ENCODE measurements at places on chromosomes 12 and 14.

DNA sequence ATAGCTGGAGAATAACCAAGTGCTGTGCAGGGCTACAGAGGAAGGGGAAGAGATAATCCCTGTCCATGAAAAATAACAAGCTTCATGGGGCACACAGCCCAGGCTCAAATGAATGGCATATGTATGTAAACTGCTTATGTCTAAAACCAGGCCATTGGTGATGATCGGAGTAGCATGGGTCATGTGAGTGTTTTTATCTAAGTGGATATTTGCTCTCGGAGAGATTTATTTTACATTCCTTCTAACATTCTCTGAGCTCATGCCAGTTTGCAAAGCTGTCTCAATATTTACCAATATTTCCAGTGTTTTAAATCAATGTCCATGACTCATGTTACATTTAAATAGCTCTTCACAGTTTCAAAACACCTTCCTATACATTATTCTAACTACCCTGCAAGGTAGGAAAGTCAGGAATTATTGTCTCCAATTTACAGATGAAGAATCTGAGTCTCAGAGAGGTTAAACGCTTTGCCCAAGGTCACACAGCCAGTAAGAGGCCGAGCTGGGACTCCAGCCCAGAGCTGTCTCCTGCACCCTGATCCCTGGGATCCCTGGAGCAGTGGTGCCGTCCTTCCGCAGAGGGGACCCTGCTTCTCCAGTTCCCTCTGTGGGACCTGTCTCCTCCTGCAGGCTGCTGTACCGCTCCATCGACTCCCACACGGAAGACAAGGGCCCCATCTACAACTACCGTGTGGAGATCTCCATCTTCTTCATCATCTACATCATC is 186.7 kb upstream of the FKBP4 start:
- no peak for DNase-seq

GRCh38 chr14:51394804-51395203 is 154.8 kb downstream of the TMX1 start:
- DNase-seq: no peak

- DNase-seq: peak; percentile 83
These were observed 7.9 kb downstream of the OTOGL start for GRCh38 chr12:80107221-80107620.

- no peak for DNase-seq
These were observed 762 bp downstream of the RABGGTA start for GRCh38 chr14:24270537-24271133.

DNA sequence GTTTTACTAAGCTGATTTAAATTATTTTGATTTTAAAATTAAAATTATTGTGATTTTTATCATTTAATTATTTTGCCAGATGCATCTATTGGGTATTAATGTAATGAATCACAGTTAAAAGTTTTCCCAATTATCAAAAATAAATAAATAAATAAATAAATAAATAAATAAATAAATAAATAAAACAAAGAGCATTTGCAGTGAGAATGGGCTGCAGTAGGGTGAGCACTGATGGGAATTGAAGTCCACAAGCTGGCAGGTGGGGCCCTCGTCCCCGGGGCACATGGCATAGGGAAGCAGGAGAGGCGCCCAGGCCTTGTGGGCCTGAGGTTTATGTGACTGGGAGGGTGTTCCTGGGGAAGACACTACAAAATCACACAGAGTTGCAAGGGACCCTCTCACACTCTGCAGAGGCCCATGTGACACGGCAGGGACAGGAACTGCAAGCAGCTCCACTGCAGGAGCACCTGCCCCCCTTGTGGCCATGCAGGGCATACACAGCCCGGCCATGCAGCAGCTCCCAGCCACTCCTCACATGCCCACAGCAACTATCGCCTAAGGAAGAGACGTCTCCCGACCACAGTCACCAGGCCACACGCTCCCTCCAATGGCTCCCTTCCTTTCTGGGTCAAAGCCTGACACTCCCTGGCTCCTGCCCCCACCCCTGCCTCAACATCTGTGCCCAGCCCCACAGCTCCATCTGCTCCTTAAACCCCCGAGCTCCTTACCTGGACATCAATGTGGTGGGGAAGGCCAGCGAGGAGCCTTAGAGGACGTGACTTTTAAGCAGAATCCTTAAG is 256.3 kb upstream of the SFSWAP start:
- DNase-seq: peak; percentile 22

- peak; percentile 44 for DNase-seq
These were observed 48.4 kb upstream of the FOS start for GRCh38 chr14:75230140-75230792.

GRCh38 chr12:10101042-10101579 is 2.3 kb upstream of the CLEC1A start:
- DNase-seq: peak; percentile 61

- no peak for DNase-seq
These were observed 5.9 kb downstream of the SEC23A start for GRCh38 chr14:39097159-39097558.

DNA sequence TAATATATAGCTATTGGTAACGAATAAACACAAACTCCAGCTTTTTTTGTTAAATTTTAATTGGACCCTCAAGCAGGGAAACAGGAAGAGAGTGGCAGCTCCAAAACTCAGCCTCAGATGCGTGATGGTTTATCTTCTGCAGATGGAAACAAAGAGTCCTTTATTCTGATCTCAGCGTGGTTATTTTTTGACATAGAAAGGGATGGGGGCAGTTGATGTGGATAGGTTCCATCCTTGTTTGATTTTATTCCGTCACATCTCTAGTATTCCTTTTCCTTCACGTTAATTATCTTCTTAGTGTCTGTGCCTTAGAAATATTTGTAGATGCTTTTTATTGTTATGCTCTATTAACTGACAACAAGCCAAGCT is 447.6 kb upstream of the SEL1L start:
- DNase-seq: no peak

GRCh38 chr12:108605000-108605689 is 7.3 kb upstream of the TMEM119 start:
- no peak for DNase-seq

DNA sequence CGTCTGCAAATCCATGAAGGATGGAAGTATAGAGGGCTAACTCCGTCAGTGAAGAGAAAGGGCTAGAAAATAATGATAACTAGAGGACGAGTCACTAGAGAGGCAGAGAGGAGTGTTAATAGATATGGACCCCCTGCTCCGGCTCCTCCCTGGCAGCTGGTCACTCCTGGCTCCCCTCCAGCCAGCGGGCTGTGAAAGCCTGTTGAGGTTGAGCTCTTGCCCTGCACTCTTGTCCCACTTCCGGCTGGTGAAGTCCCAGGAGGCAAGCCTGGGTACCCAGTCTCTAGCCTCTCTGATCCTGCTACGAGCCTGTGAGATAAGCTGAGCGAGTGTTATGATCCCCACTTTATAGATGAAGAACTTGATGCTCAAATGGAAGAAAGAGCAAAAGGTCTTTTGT is 90.3 kb downstream of the RFX4 start:
- DNase-seq: no peak

DNA sequence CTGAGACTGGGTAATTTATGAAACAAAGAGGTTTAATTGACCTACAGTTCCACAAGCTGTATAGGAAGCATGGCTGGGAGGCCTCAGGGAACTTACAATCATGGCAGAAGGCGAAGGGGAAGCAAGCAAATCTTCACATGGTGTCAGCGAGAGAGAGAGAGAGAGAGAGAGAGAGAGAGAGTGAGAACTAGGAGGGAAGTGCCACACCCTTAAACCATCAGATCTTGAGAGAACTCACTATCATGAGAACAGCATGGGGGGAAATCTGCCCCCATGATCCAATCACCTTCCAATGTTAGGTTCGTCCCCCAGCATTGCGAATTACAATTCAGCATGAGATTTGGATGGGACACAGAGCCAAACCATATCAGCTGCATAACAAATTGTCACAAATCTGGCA is 96.7 kb downstream of the CHST11 start:
- no peak for DNase-seq

GRCh38 chr14:77914073-77914721 is 114.3 kb downstream of the ADCK1 start:
- no peak for DNase-seq

DNA sequence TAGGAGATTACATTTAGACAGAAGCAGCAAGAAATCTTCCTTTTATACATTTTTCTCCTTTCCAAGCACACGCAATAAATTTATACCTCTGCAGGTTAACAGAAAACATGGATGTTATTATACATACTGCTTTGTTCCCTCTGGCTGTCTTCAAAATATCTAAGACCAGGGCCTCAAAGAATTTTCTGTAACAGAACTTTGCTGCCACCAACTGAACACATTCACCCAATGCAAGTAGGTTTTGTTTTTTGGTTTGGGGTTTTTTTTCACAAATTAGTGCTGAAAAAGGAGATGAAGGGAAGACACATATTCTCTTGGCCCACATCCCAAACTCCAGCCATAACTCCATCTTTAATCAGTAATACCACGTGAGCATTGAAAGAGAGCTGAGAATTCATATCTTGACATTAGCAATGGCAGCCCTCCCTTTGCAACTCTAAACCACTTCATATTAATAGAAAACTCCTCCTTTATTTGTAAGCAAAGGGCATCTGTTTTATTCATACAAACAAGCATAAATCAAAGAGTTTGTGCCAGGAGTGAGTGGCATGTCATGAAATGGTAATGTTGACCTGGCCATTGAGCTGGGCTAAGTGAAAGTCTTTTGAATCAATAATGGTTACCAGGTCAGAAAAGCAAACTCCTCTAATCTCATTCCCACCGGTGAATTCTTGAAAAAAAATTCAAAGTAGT is 150.8 kb upstream of the FSCB start:
- peak; percentile 3 for DNase-seq

- DNase-seq: peak; percentile 6
These were observed 1.3 kb upstream of the ZDHHC17 start for GRCh38 chr12:76762601-76762980.

DNA sequence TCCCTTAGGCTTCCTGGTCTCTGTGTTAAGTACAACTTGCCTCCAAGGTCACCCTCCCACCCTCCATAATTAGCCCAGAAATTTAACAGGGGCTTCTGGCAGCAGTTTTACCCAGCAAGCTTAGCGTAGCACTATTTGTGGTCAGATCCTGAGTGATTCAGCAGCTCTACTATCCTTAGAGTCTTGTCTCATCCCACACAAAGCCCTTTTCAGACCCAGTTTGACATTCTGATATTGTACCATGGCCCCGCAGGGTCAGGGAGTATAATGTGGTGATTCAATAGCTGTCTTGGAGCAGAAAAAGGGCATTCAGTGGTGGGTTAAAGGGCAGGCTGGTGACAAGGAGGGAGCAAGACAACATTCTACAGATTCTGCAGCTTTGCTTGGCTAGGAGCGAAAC is 153.8 kb upstream of the DDHD1 start:
- DNase-seq: peak; percentile 35

GRCh38 chr14:55901291-55901690 is 216.9 kb upstream of the PELI2 start:
- peak; percentile 29 for DNase-seq

- peak; percentile 38 for DNase-seq
These were observed 111.3 kb upstream of the FKBP4 start for GRCh38 chr12:2683283-2684025.

DNA sequence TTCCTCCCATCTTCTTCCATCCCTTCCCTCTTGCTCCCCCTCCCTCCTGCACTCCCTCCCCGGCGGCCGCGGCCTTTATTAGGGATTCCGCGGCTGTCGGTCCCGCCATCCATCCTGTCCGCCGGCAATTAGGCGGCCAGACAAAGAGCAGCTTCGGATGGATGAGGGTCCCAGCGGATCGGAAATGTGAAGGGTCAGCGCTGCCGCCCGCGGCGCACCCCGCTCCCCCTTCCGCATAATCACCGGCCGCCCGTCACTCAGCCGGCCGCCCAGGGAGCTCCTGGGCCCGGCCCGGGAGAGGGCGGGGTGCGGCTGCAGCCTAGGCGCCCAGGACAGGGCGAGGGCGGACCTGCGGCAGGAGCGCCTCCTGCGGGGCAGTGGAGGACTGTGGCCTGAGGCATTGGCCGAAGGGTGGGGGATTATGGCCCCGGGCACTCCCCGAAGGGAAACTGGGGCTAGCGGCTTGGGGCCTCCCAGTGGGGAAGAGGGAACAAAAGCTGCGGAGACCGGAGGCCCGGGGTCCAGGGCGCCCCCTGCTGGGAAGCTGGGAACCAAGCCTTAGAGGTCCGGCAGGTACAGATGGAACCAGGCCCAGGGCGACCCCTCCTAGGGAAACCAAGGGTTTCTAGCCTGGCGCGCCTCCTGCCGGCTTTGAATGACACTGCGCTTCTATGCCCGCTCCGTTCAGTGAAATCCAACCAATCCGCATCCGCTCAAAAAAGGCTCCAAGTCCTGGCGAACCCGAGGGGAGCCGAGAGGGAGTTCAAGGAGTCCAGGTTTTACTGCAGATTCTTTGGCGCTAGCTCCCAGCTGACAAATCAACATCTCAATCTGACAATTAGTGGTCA is 4.4 kb upstream of the DNAJC22 start:
- DNase-seq: peak; percentile 81

DNA sequence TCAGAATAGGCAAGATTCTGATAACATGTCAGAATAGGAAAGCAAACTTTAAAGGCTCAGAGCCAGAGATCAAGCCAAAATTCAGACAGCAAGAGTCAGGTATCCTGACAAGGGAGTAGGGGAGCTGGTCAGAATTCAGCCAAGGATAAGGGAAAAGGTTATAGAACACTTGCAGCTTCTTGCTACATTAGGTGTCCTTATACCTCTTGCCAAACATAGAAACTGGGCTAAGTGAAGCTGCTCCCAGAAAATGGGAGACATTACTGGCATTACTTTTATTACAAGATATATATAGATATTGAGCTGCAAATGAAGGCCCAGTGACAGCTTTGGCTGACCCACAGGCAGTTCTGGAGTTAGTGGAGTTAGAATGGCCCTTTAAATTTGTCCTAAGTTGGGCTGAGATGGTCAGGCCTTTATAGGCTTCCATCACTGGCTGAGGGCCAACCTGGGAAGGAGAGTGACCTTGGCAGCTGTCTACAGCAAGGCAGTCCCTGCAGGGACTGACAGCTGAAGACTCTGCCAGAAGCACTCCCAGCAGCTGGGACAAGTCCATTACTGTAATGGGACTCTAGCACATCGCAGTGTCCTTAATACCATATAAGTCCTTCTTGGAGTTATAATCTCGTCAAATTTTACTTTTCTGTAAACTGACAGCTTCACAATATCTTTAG is 83.0 kb downstream of the LRRC9 start:
- no peak for DNase-seq

All from fibroblast of skin of right biceps (primary cell).